CD4-positive, alpha-beta T cell treated with Interleukin-6 at 100 ng/mL for 8 hours (primary cell): ENCODE measurements at places on chromosomes 6 and 20.
A peak's percentile ranks its signal among the peaks of the same experiment; 100 is the strongest.

GRCh38 chr20:40686434-40686882 is 2.6 kb downstream of the MAFB start:
- no peak for DNase-seq

DNA sequence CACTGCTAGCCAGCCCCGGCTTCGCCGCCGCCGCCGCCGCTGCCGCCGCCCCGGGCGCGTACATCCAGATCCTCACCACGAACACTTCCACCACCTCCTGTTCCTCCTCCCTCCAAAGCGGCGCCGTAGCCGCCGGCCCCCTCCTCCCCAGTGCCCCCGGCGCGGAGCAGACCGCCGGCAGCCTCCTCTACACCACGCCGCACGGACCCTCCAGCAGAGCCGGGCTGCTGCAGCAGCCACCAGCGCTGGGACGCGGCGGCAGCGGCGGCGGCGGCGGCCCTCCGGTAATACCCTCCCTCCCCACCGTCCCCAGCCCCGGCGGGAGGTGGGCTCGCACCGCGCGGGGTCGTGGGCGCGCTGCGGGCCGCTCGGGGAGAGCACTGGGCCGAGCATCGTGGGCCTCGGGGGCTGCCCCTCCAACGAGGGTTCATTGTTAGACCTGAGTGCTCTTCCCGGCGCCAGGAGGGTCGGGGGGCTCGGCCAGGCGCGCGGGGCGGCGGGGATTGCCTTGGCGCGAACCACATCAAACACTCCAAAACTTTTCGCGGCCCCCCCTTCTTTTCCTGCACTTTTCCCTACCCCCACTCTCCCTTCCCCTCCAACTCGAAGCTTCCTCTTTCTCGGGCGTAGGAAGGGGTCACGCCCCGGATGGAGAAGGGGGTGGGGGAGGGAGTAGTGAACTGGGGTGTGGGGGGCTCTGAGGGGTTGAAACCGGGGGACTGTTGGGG is 827 bp downstream of the E2F3 start:
- peak; percentile 9 for DNase-seq

DNA sequence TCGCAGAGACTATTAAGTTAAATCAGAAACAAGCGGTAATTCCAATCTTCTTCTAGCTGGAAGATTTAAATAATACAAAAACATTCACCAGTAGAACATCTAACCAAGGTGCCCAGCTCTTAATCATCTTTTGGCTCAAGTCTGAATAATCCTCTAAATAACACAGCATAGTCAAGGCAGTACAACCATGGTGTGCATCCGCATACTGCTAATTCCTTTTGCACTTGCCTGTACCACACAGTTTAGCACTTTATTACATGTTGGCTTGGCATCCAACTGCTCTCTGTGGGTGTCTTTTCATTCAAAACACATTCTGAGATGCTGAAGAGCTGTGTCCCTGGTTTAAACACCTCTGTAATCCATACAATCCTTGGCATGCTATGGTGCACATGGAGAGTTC is 42.3 kb downstream of the VGLL2 start:
- DNase-seq, result no peak

GRCh38 chr20:35443003-35443402 is 5.0 kb upstream of the GDF5 start:
- no peak for DNase-seq

DNA sequence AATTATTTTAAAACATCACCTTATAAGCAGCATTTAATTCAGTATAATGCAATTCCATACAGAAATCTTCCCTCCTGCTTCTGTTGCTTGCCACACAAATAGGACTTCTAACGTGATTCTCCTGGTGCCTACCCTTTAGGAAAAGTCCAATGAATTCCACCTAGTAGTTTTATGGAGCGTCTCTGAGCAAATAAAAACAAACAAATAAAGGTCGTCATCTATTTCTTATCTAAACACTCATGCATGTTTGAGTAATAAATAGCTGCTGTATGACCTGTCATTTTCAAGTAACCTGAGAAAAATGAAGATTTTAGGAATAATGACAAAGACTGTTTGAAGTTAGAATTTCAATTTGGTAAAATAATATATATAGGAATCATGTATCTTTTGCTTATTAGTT is 102.7 kb downstream of the BMP5 start:
- no peak for DNase-seq

- DNase-seq, result peak; percentile 87
Observed at GRCh38 chr6:112027942-112028674, 25.8 kb upstream of the CCN6 start.

- DNase-seq, result no peak
Observed at GRCh38 chr6:136468711-136469110, 81.5 kb downstream of the MAP7 start.

GRCh38 chr6:31479151-31479932 is 18.6 kb upstream of the MICB start:
- DNase-seq, result no peak

GRCh38 chr20:47999166-47999565 is 213.9 kb upstream of the SULF2 start:
- no peak for DNase-seq

DNA sequence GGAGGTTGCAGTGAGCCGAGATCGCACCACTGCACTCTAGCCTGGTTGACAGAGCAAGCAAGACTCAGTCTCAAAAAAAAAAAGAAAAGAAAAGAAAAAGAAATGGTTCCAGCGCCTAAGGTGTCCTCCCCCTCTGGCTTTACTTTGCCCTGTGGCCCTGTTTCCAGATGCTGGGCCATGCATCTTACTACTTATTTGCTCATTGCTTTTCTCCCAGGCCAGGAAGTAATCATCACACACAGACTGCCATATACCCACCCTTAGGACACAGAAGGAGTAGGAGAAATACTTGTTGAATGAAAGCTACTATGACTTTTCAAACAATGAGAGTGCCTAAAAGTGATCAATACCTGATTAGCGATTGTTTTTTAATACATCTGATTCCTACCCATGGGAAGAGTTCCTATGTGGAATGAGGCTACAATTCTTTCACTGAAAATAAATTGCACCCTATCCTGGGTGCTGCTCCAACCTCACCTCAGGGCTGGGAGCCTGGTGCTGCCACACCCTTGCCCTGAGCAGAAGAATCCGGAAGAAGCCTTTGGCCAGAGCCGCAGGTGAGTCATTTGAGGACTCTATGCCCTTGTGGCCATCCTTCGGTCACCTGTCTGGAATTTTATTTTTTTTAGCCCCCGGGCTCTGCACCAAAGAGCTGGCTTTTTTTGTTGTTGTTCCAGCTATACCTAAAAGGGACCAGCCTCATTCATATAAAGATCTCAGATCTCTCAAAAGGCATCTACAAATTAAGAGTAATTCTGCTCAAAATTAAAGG is 22.7 kb upstream of the TFAP2C start:
- no peak for DNase-seq

DNA sequence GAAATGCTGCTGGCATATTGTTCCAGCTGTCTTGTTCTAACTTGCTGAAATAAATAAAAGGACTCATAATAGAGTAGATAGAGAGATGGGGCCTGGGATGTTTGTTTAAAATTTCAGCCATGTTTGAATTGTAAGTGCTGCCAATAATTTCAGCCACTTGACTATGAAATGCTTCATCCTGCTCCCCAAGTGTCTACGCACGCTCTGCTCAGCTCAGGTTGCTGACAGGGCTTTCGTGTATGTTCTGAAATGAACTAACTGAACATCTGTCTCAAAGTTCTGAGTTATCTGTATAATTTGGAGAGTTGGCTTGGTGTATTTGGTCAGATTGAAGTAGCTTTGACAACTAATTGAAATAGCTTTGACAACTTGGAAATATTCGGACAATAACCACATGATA is 387.8 kb downstream of the BMP2 start:
- DNase-seq, result no peak

- no peak for DNase-seq
Observed at GRCh38 chr6:138410048-138410735, 6.2 kb downstream of the HEBP2 start.

- peak; percentile 38 for DNase-seq
Observed at GRCh38 chr6:45663251-45664221, 285.8 kb upstream of the SUPT3H start.

DNA sequence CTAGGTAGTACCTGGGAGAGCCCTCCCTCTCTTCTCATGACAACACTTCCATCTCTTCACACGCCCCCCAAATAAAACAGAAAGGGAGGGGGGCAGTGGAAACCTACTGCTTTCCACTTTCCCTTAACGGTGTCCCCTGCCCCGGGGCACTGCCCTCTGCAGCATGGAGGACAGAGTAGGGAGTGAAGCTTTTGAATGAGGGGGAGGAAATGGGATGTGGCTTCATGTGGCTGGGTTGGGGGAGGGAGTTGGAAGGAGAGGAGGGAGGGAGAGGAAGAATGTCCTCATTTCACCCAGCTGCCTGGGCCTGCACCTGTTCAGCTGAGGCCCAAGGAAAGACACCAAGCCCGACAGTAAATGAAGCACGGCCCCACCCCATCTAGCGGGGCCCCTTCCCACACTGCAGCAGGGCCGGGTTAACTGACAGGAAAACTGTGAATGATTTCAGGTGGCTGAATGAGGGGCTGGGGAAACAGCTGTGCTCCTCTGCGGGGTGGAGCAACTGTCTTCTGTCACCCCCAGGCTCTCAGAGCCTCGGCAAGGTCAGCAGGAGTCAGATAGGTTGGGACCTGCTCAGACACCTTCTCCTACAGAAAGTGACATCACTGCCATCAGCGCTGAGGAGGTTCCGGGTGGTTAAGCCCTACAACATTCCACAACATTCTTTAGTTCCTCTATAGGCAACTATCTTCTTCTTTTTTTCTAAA is 40.0 kb upstream of the TAF8 start:
- no peak for DNase-seq

- no peak for DNase-seq
Observed at GRCh38 chr6:169978615-169979161, 227.3 kb downstream of the ERMARD start.

- DNase-seq, result no peak
Observed at GRCh38 chr20:59676851-59677182, 72.5 kb downstream of the PHACTR3 start.

DNA sequence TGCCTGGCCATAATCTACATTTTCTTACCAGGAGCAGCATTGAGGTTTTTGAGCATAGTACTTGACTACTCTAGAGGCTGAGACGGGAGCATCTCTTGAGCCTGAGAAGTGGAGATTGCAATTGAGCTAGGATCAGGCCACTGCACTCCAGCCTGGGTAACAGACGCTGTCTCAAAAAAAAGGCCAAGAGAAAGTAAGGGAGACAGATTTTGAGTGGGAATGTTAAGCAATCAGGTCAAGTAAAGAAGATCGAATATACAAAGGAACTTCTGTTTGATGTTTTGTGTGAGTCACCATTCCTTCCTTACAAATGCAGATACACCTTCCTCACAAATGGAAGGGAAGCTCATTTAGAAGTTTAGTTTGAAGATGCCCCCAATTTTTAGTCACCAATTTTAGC is 4.4 kb downstream of the PNRC1 start:
- DNase-seq, result no peak

DNA sequence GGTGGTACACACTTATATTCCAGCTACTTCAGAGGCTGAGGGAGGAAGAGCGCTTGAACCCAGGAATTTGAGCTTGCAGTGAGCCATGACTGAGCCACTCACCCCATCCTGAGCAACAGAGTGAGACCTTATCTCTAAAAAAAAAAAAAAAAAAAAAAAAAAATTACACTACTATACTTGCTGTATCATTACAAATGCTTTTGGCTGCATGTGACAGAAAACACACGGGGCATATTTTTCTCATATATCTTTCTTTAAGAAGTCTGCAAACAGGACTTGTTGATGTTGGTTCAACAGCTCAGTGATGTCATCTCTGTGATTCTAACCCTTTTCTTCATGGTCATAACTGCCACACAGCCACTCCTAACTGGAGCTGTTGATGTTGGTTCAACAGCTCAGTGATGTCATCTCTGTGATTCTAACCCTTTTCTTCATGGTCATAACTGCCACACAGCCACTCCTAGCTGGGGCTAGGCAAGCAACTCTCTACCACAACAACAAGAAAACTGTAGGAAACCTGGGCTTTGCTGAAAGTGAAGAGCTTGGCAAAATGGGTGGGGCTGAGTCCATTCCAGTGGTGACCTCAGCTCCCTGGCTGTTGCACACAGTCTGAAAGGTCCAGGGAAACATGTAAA is 19.8 kb downstream of the MTFR2 start:
- no peak for DNase-seq

- peak; percentile 20 for DNase-seq
Observed at GRCh38 chr20:56483970-56484369, 15.5 kb downstream of the RTF2 start.

DNA sequence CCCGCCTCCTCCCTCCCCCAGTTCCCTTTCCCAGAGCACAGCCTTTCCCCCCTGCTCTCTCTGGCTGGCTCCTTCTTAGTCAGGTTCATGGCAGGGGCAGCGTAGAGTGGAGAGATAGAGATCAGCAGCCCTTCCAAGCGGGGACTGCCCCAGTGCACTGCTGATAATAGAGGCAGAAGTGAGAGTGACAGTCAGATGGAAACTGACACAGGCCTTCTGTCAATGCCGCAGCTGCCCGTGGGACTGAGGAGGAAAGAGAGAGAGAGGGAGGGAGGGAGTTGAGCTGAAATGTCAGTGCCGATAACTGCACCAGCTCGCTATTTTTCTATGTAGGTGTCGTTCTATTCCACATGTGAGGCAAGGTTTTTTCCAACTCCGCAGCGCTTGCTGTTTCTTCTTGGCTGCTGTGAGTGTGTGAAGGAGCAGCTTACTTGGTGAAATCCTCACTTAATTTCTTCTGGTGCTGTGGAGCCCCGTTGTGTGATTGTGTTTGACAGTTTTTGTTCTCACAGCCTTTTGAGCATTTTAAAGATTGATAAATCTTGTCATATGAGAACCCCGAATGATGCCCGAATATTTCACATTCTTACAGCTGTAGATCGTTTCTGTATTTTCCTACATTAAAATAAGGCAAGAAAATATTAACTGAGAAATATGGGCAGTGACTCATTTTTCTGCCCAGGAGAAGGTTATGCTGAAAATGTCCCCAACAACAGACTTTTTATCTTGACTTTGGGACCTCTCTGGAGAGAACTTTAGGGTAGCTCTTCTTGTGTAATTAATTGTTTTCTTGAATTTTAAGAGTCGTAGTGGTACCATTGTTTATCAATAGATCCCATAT is 386.4 kb upstream of the MMS22L start:
- DNase-seq, result no peak

GRCh38 chr6:33983109-33983716 is 162.7 kb downstream of the GRM4 start:
- DNase-seq, result no peak

- no peak for DNase-seq
Observed at GRCh38 chr6:83257791-83258190, 64.6 kb downstream of the RWDD2A start.

DNA sequence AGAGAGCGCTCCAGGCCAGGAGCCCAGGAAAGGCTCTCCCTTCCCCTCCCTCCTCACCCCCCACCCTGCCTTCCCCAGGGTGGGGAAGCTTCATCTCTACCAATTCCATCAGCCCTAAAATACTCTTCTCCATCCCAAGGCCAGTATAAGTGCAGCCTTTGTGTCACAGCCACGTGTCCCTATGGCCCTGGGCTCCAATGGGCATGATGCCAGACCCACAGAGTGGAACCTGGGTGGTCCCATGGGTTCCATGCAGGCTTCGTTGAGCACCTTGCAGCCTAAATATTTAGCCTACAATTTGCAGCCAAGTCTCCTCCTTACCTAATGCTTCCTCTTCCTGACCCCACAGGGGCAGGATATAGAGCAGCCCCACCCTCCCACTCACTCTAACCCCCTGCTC is 976 bp upstream of the MATN4 start:
- no peak for DNase-seq
